Stimulated activated CD4-positive, alpha-beta T cell treated with anti-CD3 and anti-CD28 coated beads, Interleukin-4, amount 100 ng/mL, for 48 hours (primary cell): ENCODE measurements at places on chromosomes 7 and 10.

DNA sequence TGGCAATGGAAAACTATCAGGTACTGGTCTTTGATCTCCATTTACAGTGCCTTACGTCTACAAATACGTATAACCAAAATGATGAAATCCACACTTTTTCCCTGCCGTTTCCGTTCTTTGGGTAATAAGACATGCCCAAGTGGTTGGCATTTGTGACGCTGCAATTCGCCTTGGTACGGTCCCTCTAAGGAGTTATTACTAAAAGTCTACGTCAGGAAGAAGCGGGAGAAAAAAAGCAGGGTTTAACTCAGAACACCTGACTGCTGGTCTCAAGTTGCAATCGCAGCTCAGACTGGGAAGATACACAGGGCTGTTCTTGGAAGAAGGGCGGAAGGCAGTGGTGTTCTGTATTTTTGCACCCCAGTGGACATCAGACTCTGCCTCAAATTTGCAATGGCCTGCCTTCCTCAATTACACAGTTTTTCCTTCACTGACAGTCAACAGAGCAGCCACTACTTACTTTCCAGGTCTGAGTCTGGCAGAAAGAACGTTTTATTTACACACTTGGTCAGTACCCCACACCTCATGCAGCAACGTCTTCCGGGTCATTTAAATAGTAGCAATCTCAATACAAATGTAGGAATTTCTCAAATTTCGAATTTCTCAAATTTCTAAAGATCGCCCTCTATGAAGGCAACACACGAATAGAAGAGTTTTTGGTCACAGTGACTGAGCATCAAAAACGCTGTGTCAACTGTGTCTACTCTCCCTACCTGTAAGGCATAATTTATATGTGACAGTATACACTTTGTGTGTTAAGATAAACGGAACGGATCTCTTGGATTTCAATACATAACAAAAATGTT, 2.1 kb downstream of the BAIAP2L1 start:
- DNase-seq, result no peak

- DNase-seq, result no peak
These were observed 162.1 kb upstream of the SHH start for GRCh38 chr7:155974186-155974897.

- no peak for DNase-seq
These were observed 75.4 kb downstream of the PLXNA4 start for GRCh38 chr7:132500727-132501440.

DNA sequence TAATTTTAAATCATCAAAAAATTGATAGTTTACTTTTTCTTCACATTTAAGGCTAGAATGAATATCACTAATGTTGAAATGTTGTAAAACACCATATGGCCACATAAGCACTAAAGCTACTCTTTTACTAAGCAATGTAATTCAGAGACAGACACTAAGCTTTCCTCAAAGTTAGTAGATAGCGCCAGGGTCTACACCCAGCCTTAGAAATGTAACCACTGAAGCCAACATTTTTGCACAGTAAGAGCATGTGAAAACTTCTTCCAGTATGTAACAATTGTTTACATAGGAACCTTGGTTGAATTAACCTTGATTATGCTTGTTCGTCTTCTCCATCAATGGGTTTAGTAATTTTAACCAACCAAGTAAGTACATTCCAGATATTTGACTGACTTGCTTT, 28.4 kb upstream of the PRKG1 start:
- no peak for DNase-seq

DNA sequence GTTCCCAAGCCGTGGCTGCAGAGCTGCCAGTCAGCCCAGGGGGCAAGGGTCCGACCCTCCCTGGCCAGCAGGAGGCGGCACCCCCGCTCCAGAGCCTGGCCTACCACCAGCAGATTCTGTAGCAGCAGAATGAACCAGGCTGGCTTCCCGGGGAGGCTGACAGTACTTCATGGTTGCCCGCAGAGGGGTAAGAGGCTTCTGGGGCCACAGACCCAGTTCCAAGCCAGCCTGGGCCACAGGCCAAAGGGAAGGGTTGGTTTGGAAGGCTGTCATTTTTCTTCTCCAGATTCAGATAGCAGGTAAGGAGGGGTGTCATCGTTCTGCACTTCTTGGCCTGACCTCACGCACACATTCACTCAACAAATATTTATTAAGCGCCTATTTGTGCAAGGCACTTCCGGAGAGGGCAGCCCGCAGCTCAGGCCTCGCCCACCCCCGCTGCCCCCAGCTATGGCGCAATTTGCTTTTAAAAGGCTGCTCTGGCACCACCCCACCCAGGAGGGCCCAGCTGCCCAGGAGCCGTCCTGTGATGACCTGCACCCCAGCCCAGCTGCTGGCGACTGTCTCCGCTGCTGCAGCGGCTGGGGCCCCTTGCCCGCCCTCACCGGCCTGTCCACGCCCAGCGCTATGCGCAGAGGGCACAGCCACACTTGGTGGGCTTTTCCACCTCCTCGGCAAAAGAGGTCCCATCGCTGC, 168.5 kb downstream of the LCOR start:
- no peak for DNase-seq

GRCh38 chr10:47360419-47361040, 12.4 kb downstream of the RBP3 start:
- DNase-seq, result no peak

DNA sequence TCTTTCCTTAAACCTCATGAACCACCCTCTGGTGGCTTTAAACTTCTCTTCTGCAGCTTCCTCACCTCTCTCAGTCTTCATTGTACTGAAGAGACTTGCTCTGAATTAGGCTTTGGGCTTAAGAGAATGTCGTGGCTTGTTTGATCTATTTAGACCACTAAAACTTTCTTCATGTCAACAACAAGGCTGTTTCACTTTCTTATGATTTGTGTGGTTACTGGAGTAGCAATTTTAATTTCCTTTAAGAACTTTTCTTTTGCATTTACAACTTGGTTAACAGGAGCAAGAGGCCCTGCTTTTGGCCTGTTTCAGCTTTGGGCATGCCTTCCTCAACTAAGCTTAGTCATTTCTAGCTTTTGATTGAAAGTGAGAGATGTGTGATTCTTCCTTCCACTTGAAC, 38.1 kb upstream of the CDHR3 start:
- peak; percentile 16 for DNase-seq

- no peak for DNase-seq
These were observed 259.0 kb downstream of the CALN1 start for GRCh38 chr7:72153132-72153512.

DNA sequence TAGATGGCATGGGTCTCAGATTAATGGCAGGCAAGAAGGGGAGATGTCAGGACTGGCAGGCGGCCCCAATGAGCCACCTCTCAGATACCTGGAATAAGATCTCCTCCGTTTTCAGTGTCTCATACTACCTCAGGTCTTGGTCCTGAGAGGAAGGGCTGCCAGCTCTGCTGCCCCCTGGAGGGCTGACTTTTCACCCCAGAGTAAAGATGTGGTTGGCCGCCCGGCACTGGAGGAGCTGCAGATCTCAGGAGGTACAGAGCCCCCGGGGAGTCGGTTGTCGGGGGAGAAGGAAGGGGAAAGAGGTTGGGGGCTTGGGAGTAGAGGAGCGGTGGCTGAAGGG, 642 bp upstream of the COL13A1 start:
- DNase-seq, result peak; percentile 40
